Stimulated activated CD8-positive, alpha-beta memory T cell treated with anti-CD3 and anti-CD28 coated beads, Interleukin-4, amount 100 ng/mL, for 4 hours (primary cell): ENCODE measurements at places on chromosomes 12 and 14.

DNA sequence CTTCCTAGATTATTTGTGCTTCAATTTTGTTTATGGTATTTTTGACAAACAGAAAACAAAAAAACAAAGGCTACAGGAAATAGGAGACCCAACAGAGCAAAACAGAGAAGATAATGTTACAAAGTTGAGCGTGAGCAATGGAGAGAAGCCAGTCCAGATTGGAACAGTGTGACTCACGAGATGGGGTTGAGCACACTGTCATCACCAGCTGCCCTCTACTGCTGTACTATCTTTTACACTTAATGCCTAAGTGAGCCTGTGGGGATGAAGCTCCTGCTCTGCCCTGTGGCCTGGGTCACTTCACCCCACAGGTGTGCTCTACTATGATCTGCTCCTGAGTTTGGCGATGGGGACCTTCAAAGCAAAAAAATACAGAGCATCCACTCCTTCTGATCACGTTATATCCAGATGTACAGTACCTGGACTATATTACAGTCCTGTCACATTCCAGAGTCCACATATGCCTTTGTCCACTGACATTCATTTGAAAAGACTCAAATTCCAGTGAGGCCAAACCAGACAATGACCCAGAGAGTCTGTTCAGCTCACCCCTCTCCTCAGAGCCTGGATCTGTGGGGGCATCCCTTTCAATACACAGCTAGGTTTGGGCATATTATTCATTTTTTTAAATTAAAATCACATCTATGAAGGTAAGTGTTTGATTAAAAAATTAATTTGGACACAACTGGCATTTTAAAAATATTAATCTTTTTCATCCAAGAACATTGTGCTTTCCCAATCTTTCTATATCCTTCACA, 4.4 kb downstream of the IPO8 start:
- no peak for DNase-seq

DNA sequence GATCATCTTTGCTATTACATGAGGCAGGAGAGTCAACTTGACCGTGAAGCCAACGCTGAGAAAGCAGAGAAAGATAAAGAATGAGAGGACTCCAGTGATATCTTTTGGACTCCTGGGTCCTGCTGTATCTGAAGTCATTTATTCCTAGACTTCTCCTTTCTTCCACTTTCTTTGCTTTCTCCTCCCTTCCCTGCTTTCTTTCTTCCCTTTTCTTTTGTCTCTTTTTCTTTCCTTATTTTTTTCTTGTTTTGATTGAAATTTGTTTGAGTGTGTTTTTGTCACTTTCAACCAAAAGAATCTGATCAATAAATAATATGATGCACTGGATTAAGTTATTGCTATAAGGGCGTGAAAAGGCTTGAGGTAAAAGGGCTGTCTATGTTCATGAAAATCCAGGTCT, 13.4 kb upstream of the GALNT6 start:
- DNase-seq: no peak

GRCh38 chr14:67199016-67199415, 9.8 kb downstream of the GARIN2 start:
- DNase-seq: no peak

DNA sequence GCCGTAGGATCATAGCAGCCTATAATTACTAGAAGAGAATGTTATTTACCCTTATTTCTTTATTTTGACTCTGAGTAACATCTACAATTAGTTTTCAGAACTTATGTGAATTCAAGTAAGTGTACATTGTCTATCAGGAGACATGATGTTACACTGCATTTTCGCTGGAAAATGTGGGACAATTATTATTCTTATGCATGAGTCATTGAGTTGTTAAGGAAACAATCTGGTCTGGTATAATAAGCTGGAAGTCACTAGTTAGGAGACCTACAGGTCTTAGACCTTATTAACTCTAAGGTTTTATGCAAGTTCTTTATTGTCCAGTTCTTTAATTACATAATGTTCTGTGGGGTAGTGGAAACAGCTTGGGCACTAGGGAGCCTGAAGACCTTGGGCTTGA, 5.8 kb downstream of the KTN1 start:
- no peak for DNase-seq

- no peak for DNase-seq
Measured at GRCh38 chr14:54566410-54567223, at the start of gene SAMD4A. TSS of gene SAMD4A (plus strand) at chr14:54567128. CDS start at chr14:54567917, 789 bp downstream.

DNA sequence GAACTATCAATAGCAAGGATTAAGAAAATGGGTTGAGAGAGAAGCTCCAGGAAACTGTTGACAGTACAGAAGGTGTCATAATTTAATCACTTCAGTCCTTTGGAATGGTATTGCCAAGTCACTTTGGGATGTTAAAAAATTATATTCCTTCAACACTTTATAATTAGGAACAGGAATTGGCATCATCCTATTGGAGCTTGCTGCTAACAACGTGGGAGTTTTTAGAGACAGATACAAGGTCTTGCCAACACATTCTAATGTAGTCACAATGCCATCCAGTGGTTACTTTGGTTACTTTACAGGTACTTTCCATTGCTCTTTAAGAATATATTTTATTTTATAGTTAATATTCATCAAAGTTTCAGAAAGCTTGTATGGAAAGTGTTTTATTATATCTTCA, 310.1 kb downstream of the SYT1 start:
- no peak for DNase-seq

DNA sequence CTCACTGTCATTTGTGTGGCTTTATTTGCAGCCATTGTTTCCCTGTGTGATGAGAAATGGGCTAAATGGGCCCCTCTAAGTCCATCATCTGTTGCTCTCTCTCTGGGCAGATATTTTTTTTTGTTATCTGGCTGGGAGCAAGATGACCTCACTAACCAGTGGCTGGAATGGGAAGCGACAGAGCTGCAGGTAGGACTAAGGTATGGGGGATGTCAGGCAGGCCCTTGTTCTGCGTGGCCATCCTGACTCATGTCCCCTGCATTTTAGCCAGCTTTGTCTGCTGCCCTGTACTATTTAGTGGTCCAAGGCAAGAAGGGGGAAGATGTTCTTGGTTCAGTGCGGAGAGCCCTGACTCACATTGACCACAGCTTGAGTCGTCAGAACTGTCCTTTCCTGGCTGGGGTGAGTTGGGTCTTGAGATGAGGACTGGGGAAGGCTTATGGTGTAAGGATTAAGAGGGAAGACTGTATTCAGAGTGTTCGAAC, 1.3 kb downstream of the MARS1 start:
- no peak for DNase-seq

GRCh38 chr14:81485781-81486180, 47.9 kb downstream of the SEL1L start:
- no peak for DNase-seq

DNA sequence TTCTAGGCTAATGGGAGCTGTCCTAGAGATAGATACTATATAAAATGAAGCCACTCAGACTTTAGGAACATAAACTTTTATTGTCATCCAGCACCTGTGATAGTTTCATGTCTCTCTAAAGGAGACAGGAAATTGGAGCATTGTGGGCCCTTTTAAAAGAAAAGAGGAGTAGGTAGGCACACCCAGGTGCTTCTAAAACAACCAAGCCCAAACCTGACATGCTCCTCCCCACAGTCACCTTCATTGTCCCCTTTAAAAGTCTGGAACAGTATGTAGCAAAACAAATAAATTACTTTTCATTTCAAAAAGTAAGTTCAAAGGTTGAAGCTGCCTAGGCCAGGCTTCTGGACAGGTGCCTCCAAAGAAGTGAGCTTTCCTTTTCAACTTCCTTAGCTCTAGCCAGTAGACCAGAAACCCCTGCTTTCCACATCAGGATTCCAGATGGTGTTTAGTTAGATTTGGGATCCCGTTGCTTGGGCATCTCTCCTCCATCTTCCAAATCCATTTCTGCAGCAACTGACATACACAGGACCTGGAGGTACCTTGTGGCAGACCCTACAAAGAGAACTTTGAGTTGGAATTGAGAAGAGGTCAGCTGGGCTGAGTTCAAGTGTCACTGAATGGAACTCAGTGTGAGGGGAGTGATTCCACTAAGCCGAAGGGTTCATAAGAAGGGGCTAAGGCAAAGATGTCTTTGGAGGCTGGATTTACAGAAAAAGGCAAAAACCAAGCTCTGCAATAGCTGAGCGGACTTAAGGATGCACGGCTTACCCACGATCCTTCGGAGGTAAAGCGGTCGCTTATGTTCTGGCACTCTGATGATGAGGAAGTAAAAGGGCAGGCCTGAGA, 6.9 kb downstream of the OXA1L start:
- no peak for DNase-seq

- DNase-seq: no peak
Measured at GRCh38 chr14:64464651-64465050, 648 bp upstream of the AKAP5 start.

- DNase-seq: no peak
Measured at GRCh38 chr12:262817-263216, at the start of gene SLC6A13. TSS of gene SLC6A13 (minus strand) at chr12:262836. CDS start at chr12:260052, 2,784 bp downstream.

GRCh38 chr12:94469522-94469921, 9.9 kb upstream of the CEP83 start:
- DNase-seq: no peak

- DNase-seq: no peak
Measured at GRCh38 chr14:58730792-58731464, 93.2 kb downstream of the DACT1 start.

DNA sequence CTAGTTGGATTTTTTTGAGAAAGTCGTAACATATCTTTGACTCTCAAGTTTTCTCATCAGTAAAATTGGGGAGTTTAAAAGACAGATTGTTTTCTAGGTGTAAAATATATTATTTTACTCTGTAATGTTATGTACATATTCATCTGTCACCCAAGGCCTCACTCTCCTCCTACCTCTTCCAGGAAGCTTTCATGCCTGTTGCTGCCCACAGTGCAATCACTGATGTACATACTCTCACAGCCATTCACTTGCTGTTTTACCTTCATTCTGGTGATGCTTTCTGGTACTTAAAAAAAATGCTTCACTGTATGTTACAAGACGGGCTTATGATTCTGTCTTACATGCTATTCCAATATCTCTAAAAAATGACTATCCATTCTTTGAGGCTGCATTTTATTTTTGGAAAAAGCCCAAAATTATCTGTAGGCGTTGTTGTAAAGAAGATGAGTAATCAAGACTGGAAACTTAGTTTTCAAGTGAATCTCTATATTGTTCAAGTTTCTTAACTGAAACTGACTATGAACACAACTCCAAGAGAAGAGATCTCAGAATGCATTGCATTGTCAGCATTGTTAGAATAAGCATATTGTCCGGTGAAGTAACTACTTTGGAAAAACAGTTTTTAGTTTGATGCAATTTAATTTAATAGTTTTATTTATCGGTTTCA, 82.5 kb downstream of the LMO3 start:
- DNase-seq: no peak

- no peak for DNase-seq
Measured at GRCh38 chr12:105750096-105750495, 388.7 kb downstream of the NUAK1 start.

DNA sequence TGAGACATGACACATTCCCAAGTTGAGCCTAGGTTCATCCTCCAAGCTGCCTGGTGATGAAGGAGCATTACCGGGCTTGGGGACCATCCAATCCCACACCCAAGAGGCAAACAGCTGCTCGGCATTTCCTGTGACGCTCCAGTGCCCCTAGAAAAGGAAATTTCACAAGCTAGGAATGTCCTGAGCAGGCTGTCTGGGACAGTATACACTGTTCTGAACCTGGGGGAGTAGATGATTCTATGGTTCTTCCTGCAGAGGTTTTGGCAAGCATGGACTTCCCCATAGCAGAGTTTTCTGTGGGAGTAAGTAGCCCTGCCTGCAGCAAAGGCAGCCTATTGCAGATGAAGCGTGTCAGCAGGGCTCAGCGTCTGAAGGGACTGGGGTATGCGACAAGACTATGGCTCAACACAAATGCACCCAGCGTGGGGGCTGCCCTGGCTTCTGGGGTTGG, 47.4 kb upstream of the SRSF5 start:
- no peak for DNase-seq

GRCh38 chr14:99522457-99522891, 41.3 kb downstream of the CCNK start:
- DNase-seq: no peak

GRCh38 chr12:27502021-27502435, 22.0 kb upstream of the PPFIBP1 start:
- DNase-seq: no peak

GRCh38 chr14:85471156-85471555, 58.8 kb upstream of the FLRT2 start:
- DNase-seq: no peak

GRCh38 chr12:26340649-26341048, 145.3 kb downstream of the SSPN start:
- no peak for DNase-seq

DNA sequence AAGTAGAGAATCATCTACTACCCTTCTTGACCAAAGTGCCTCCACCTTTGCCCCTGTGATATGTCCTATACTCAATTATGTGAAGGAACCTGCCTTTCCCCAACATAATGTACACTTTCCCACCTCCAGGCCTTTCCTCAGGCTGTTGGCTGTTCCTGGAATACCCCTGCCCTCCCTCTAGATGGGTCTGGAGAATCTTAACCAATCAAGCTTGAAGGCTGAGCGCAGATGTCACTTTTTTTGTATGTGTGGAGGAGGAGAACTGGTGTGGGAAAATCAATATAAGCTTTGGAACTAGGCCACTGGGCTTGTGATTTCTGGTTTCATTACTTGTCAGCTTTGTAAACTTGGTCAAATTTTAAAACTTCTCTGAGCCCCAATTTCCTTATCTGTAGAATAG, 4.7 kb downstream of the BMAL2 start:
- no peak for DNase-seq

GRCh38 chr12:41424651-41425050, 236.5 kb downstream of the PDZRN4 start:
- DNase-seq: no peak

GRCh38 chr12:104462325-104462724, 5.6 kb downstream of the CHST11 start:
- no peak for DNase-seq

- no peak for DNase-seq
Measured at GRCh38 chr12:89325495-89325894, 26.8 kb downstream of the DUSP6 start.

GRCh38 chr12:49043856-49044258, 16.7 kb downstream of the KMT2D start:
- DNase-seq: peak; percentile 40

DNA sequence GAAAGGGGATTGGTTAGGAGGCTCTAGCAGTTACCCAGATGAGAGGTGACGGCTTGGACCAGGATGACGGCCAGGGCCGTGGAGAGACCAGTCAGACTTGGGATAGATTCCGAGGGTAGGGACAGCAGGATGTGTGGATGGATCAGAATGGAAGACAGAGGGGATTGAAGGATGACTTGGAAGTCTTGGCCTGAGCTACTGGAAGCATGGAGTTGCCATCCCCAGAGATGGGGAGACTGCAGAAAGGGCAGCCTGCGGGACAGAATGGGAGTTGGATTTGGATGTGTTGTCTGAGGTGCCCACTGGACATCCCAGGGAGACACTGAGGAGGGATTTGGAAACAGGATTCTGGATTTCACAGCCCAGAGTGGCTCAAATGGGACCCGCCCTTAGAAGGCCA, 102.3 kb downstream of the CALM1 start:
- no peak for DNase-seq
